Pons (tissue), 1 donor: ENCODE measurements at places on chromosomes 5 and 9.
A peak's percentile ranks its signal among the peaks of the same experiment; 100 is the strongest.

GRCh38 chr9:25889661-25890060 is 211.4 kb upstream of the TUSC1 start:
- DNase-seq: no peak

- no peak for DNase-seq
Measured at GRCh38 chr9:129860653-129861446, 25.6 kb downstream of the USP20 start.

DNA sequence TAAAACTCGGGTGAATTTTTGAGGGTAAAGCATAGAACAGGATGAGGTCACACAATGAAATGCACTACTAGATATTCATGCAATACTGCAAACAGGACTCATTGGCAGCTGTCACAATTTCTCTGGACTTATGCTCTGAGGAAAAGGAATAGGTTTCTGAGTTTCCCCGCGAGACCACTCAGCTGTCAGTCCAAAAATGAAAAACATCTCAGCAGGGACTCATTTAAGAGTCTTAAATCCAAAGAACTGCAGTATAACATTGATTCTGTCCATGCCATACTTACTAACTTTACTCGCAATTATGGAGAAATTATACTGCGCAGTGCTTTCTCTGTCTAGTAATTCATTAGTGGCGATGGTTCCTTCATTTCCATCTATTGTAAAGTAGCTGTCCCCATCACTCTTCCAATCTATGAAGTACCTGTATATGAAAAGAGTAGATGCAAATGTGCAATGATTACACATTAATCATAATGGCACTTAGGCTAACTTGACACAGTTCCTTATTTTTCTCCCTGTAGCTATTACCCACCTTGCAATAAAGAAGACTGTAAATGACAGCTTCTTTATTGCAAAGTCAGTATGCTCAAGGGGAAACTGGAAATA is 1070.0 kb downstream of the CDH12 start:
- DNase-seq: no peak

DNA sequence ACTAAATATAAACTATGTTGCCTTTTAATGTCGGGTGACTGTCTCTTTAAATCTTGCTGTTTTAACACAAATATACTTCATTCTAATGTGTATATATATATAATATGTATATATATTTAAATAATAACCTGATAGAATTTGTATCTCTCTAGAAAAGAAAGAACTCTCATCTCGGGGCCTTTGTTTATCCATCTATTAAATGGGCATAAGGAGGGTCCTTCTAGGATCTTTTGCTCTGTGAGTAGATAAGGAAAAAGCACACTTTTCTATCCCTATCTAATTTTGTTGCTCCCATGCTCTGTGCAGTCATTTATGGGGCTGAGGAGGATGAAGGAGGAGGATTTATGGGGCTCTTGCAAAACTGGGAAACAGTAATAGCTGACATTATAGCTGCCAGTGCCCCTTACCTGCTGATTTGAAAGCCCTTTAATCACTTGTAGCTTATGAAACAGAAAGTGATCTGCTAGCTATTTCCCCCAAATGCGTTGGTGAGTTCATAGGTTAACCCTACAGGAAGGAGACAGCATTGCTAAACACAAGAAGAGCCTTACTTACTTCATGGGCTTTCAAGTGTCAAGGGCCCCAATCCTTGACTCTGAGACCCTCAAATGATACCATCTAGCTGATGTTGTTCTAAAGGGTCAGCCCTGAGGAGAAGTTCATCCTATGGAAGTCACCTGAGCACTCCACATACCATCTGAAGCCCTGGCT is 5.8 kb upstream of the PPARGC1B start:
- no peak for DNase-seq

GRCh38 chr9:38313421-38313820 is 79.1 kb upstream of the ALDH1B1 start:
- DNase-seq: no peak

- DNase-seq: no peak
Measured at GRCh38 chr9:85599540-85600105, 142.1 kb downstream of the AGTPBP1 start.

- peak; percentile 20 for DNase-seq
Measured at GRCh38 chr5:108728566-108729241, 19.0 kb upstream of the FER start.
